Esophagus muscularis mucosa (tissue), 4 donors: ENCODE measurements at places on chromosomes 4 and X. TPM values are rescaled to one million over a fixed set of nuclear protein-coding genes. Genes with fewer than 3 reads are reported as not detected.

GRCh38 chrX:3124031-3124430 lies 82.8 kb downstream of the ARSF start:
- H3K27me3 ChIP-seq = no peaks in the 10 kb centered on the region
- no peak overlapping the region for H3K27ac ChIP-seq
- no peak for DNase-seq
- no peaks in the 10 kb centered on the region for H3K4me1 ChIP-seq
- H3K36me3 ChIP-seq = no peaks in the 10 kb centered on the region

- peak; percentile 100 for DNase-seq
- peaks cover 43% of the 10 kb centered on the region for H3K4me1 ChIP-seq
Observed at GRCh38 chrX:1391707-1392375, at the start of gene SLC25A6. SLC25A6 (minus strand) TSS chrX:1392113; CDS start chrX:1392009, 104 bp downstream.

- H3K36me3 ChIP-seq = no peaks in the 10 kb centered on the region
- H3K27me3 ChIP-seq = no peaks in the 10 kb centered on the region
- no peaks in the 10 kb centered on the region for H3K4me1 ChIP-seq
- no peak overlapping the region for H3K4me3 ChIP-seq
- DNase-seq = no peak
- H3K27ac ChIP-seq = no peak overlapping the region
Observed at GRCh38 chrX:103640401-103641155, 11.8 kb downstream of the TCEAL1 start.

NEXMIF gene
- 7.8 TPM for total RNA-seq
